Omental fat pad (tissue), 4 donors: ENCODE measurements at places on chromosomes 3 and 15. TPM values are rescaled to one million over a fixed set of nuclear protein-coding genes. Genes with fewer than 3 reads are reported as not detected.

DNA sequence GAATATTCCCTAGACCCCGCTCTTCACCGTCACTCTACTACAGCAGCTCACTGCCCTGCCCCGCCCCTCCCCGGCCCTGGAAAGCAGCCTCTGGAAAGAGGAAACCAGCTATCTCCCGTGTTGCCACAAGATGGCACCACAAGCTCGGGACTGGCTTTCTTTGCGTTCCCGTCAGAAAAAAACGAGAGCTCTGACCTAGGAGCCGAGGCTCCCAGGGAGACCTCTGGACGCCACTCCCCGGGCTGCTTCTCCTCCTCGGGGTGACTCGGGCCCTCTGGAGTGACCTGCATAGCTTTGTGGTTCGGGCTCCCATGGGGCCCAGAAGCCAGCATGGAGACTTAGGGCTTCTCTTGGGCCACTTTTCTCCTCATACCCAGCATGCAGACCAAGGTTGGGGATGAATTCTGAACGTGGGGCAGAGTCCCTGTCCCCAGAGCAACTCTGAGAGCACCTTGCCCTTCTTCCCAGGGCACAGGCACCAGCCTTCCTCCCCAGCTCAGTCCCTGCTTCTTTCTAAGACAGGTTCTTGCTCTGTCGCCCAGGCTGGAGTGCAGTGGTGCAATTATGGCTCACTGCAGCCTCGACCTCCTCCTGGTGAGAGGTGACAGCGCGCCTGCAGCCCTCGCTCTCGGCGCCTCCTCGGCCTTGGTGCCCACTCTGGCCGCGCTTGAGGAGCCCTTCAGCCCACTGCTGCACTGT lies 19.0 kb downstream of the STOML1 start:
- DNase-seq, result peak; percentile 73

Gene FILIP1L
- 43.2 TPM for total RNA-seq

DNA sequence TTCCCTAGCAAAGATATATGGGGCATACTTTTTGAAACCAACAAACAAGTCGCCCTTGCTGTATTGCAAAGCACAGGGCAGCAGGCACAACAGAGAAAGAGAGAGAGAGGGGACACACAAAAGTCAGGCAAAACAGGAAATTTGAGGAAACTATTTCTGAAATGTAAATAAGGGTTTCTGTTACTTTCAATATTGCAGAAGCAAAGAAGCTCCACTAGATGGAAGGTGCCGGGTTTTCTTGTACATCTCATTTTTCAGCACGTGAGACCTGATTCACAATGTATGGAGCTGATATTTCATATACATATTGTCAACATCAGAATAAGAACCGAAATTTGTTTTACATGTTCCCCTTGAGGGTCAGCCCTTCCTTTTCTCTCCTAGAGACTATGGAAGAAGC lies 127.4 kb downstream of the FOXP1 start:
- no peak for DNase-seq

Gene FYCO1
- 46.0 TPM for total RNA-seq

- no peak for DNase-seq
Measured at GRCh38 chr3:163175970-163176369, 1679.4 kb downstream of the OTOL1 start.

DNA sequence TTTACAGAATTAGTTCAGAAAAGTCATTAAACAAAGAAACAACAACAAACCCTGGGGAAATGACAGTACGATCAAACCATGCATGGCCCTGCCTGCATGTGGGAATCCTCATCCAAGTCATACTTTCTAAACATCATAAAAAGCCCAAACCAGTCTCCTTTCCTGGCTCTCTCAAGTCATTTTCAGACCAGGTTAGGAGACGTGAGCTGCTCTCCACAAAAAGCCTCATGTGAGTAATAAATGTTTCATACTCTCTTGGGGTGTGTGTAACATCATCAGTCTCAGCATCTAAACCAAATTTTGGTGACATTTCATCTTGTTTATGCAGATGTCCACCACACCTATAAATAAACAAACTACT lies 18.9 kb downstream of the GREM1 start:
- DNase-seq, result no peak

Gene CPNE9
- not detected for total RNA-seq

Gene EHD4
- total RNA-seq, result 30.5 TPM

GRCh38 chr3:138936741-138937689 lies 9.9 kb downstream of the FOXL2 start:
- no peak for DNase-seq

Gene PLA2G4D
- total RNA-seq, result 0.09 TPM

- no peak for DNase-seq
Measured at GRCh38 chr3:74590620-74591262, 23.7 kb downstream of the CNTN3 start.

DNA sequence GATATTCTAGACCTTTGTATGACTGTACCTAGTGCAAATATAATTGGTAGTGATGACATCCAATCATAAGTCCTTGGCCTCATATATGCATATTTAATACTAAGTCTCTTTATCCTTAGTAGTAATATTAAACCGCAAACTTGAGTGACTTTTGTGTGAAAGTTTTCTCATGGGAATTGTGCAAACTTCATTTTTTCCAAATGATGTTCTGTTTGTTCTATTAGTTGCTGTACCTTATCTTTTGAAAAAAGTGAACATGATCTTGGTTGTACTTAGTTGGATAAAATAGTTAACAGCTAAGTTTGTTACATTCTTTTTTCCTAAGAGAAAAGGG lies 43.2 kb downstream of the TMEM45A start:
- DNase-seq, result no peak

DNA sequence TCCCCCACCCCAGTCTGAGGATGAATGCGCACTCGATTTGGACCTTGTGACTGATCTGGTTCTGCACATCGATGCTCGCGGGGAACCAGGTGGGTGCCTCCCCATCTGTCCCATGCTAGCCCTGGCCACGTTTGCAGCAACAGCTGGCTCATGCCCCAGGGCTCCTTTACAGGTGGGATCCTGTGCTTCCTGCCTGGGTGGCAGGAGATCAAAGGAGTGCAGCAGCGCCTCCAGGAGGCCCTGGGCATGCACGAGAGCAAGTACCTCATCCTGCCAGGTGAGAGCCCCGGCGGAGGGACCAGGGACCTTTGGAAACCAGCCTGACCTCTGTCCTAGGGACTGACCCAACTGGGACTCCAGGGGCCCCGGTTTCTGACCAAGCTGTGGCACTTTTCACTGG lies 44.3 kb downstream of the DHX30 start:
- no peak for DNase-seq

Gene NR1I2
- total RNA-seq, result not detected

Gene RBMS3
- 148 TPM for total RNA-seq

- DNase-seq, result no peak
Measured at GRCh38 chr3:171908731-171909130, 65.6 kb downstream of the TMEM212 start.

- DNase-seq, result no peak
Measured at GRCh38 chr3:82643948-82644347, 882.5 kb upstream of the GBE1 start.

- DNase-seq, result no peak
Measured at GRCh38 chr3:38001456-38002081, 11.0 kb downstream of the VILL start.

Gene EAF2
- total RNA-seq, result 5.7 TPM

Gene FRMD4B
- 39.5 TPM for total RNA-seq

GRCh38 chr3:193673845-193674244 lies 80.8 kb downstream of the OPA1 start:
- no peak for DNase-seq

GRCh38 chr3:12707449-12707848 lies 43.5 kb upstream of the RAF1 start:
- DNase-seq, result no peak

Gene RBP2
- total RNA-seq, result not detected

- DNase-seq, result no peak
Measured at GRCh38 chr15:99095626-99096025, 9.3 kb upstream of the SYNM start.

GRCh38 chr15:23422099-23422945 lies 24.7 kb downstream of the GOLGA6L2 start:
- DNase-seq, result no peak

GRCh38 chr3:112644453-112644852 lies 3.5 kb upstream of the CCDC80 start:
- DNase-seq, result no peak

Gene CAMK2N2
- not detected for total RNA-seq

- no peak for DNase-seq
Measured at GRCh38 chr3:155385896-155386625, 92.6 kb upstream of the STRIT1 start.

Gene HYKK
- total RNA-seq, result 3.8 TPM

DNA sequence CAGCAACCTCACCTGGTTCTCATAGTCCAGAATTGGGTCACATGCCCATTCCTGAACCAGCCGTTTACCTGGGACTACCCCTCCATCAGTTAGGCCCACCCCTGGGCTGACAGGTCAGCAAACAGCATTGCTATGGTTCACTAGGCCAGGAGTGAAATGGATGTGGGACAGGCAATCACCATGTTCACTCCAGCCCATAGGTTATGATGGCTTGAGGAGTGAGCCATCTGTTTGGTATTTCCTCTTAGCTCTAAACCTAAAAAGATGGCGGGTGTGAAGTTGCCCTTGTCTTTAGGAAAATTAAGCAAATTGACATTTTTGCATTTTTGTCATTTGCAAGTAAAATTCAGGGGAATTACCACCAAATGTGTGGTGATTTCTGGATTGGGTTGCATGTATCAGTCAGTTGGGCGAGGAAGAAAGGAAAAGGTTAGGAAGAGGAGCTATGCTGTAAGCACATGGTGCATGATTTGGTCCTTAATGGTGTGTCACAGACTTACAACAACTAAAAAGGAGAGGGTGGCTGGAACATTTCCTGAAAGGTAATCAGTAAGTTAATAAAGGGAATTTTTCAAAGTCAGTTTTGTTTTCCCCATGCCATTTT lies 17.2 kb downstream of the NXPE3 start:
- no peak for DNase-seq

Gene TRIM59
- 1.3 TPM for total RNA-seq

GRCh38 chr3:134824791-134825190 lies 29.7 kb downstream of the EPHB1 start:
- no peak for DNase-seq

Gene LEKR1
- not detected for total RNA-seq

Gene GRAMD2A
- total RNA-seq, result 0.24 TPM
